ENCODE measurements at places on chromosomes 7 and 10. TPM values are rescaled to one million over a fixed set of nuclear protein-coding genes. Genes with fewer than 3 reads are reported as not detected.
A peak's percentile ranks its signal among the peaks of the same experiment; 100 is the strongest.

MMP21 gene
- not detected for total RNA-seq

PNLIP gene
- not detected for total RNA-seq

DENND2A gene
- total RNA-seq, result 10.0 TPM

DNA sequence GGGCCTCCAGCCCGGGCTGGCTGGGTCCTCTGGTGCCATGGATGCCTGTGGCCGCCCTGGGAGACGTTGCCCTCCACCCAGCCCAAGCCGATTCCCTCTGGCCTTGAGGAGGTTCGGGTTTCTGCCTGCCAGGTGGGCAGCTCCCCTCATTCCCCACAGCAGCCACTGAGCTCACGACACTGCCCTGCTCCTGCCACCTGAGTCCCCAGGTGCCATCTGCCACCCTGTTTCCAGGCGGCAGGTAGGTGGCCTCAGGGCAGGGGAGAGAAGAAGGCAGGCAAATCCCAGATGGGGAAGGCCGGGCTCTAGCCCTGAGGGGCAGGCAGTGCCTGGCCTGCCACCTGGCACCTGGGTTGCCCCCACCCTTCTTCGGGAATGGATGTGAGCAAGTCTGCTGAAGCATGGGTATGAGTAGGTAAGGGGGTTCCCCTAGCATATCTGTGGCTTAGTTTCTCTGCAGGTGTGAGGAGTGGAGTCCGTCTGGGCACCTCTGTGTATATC lies 92.2 kb upstream of the PPIF start:
- H3K4me3 ChIP-seq, result no peak overlapping the region
- H3K27me3 ChIP-seq, result no peaks in the 10 kb centered on the region
- no peaks in the 10 kb centered on the region for H3K4me1 ChIP-seq

DNA sequence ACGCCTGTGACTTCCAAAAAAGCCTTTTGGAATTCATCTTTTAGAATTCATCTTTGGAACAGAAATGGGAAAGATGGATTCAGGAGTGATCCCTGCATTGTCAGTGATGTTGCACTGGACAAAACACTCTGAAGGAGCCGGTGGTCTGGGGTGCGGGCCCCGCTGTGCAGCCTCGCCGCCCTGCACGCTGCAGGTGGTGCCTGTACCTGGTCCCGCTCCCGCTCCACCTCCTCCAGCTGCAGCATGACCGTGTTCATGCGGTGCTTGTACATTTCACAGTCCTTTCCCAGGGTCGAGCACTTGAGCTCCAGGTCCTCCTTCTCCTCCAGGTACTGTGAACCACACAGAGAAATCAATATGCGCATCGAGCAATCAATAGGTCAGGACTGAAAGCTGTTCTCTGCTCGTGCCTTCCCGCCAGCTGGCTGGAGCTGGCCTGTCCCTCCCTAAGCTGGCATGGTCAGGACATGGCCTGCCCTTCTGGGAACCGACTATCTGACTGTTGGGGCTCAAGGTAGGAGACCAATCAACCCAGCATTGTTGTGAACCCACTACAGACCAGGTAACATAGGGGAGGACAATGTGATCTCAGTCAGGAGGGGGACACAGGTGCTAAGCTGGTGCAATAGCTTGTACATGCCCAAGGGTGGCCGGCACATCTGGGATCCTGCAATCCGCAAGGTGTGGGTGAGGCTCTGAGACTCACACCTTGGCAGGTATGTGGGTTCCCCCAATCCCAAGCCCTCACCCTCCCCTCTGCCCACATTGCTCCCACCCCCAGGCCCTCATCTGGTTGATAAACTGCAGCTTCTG lies 93.8 kb upstream of the GNA12 start:
- H3K36me3 ChIP-seq, result no peaks in the 10 kb centered on the region
- H3K27me3 ChIP-seq, result no peaks in the 10 kb centered on the region
- no peak overlapping the region for H3K4me3 ChIP-seq
- no peak for DNase-seq
- H3K27ac ChIP-seq, result no peak overlapping the region

DNA sequence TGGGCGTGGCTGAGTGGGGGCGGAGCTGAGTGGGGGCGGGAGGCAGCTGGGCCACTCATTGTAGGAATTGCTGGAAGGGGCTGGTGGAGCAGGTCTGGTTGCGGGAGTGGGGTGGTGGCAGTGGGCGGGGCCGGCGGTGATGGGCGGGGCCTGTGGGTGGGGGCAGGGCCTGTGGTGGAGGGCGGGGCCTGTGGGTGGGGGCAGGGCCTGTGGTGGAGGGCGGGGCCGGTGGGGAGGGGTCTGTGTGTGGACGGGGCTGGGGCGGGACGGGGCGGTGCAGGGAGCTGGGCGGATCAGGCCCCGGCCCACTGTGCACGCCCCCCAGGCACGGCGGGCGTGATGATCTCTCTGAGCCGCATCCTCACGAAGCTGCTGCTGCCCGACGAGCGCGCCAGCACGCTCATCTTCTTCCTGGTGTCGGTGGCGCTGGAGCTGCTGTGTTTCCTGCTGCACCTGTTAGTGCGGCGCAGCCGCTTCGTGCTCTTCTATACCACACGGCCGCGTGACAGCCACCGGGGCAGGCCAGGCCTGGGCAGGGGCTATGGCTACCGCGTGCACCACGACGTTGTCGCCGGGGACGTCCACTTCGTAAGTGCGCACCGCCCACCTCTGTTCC lies 14.0 kb downstream of the SLC29A4 start:
- no peak overlapping the region for H3K27ac ChIP-seq
- no peaks in the 10 kb centered on the region for H3K4me1 ChIP-seq
- H3K36me3 ChIP-seq, result no peaks in the 10 kb centered on the region
- peak overlapping the region; percentile 51 for H3K4me3 ChIP-seq
- H3K27me3 ChIP-seq, result 0 out of 2 replicates have a peak, but pooled peaks cover 4% of the 10 kb centered on the region

GRCh38 chr10:32139223-32140073 lies 83.2 kb upstream of the KIF5B start:
- H3K4me1 ChIP-seq, result peaks cover 10% of the 10 kb centered on the region
- peak overlapping the region; percentile 58 for H3K27ac ChIP-seq
- no peaks in the 10 kb centered on the region for H3K27me3 ChIP-seq
- no peaks in the 10 kb centered on the region for H3K36me3 ChIP-seq
- DNase-seq, result peak; percentile 88

- H3K4me1 ChIP-seq, result no peaks in the 10 kb centered on the region
- no peak overlapping the region for H3K27ac ChIP-seq
- no peaks in the 10 kb centered on the region for H3K27me3 ChIP-seq
- no peak for DNase-seq
These were observed 31.9 kb downstream of the SAMD8 start for GRCh38 chr10:75143353-75143752.

Data from GM23338 (cell line).